ENCODE measurements at places on chromosomes 7 and 10.

DNA sequence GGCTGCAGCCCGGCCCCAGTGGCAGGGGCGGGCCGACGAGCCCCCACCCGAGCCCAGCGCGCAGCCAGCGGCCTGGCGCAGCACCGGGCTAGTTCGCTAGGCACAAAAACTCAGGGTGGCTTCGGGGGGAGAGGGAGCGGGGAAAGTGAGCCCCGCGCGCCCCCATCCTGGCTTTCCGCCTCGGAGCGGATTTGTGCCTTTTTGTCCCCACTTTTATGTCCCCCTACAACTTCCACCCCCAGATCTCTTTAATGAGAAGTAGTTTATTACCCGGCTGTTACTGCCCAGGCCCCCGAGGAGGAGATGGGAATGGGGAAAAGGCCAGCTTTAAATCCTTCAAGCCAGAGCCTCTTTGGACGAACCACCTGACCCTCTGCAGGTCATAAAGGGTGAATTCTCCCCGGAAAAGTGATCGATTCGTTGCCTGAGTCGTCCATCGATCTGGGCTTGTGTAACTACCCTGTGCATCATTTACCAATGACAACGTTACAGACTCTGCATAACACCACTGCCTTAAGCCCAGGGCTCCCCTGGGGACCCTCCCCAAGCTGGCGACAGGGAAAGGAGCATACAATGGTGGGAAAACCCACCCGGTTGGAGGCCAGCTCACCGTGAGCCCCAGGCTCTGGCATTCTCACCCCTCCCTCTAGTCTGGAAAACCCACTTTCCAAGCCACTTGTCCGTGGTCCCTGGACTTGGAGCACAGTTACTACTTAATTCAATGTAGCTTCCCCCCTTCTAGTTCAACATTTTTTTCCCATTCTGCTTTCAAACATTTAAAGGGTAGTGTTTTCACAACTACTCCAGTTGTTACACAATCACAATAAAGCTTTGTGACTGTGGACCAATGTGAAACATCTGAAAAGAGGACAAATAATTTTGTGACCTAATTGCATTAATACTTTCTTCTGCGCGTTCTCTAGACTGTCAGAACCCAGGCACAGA is 748 bp upstream of the SH3PXD2A start:
- no peak for DNase-seq

- no peak for DNase-seq
Observed at GRCh38 chr7:75662579-75663301, 76.0 kb downstream of the HIP1 start.

- DNase-seq, result no peak
Observed at GRCh38 chr10:89665302-89665701, 20.3 kb upstream of the PANK1 start.

GRCh38 chr10:129963641-129964501 is at the start of gene EBF3:
TSS of gene EBF3 (minus strand) at chr10:129964274. CDS start at chr10:129963768, 506 bp downstream.
- peak; percentile 44 for DNase-seq

- no peak for DNase-seq
Observed at GRCh38 chr7:157903296-157903695, 566.5 kb downstream of the DNAJB6 start.

DNA sequence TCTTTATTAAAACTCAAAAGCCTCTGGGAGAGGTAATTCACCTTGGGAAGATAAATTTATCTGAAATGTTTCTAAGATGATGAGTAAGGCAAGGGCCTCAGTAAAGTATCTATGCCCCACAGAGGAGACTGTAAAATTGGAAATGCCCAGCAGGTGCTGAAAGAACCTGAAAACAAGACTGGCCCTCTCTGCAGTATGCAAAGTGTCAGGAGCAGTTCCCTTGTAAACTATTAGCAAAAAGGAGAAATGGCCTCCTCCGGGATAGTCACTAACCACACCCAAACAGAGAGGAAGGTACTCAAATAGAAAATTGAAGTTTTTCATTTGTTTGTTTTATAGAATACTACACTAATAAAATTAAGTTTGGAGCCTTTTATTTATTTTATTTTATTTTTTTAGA is 81.2 kb downstream of the FZD1 start:
- no peak for DNase-seq

- no peak for DNase-seq
Observed at GRCh38 chr7:131602304-131602993, 46.0 kb upstream of the PODXL start.

DNA sequence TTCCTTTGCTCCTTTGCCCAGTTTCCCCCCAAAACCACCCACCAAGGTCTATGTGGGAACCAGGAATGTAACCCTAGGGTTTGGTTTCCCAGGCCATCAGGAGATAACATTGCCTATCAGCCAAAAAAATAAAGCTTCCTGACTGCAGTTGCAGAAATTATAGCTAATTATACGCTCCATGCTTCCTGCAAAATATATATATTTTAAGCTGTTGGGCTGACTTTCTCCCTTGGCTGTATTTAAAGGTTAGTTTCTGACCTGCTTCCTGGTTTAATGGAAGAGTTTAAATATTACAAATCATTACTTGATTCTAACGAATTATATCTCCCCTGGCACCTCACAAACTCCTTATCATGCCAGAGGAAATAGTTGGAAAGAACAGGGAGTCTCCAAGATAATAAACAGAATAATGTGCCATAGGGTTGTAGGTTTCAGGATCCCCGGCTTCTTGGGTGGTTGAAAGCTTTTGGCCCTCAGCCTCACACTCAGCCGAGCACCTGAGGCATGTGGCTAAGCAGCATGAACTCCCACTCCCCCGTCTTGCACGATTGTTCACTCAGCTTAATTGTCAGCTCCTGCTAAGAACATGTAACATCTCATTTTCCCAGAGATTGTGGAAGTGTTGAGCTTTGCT is 79.9 kb downstream of the FZD1 start:
- DNase-seq, result no peak

GRCh38 chr7:71019706-71020105 is 112.2 kb upstream of the GALNT17 start:
- no peak for DNase-seq
